ENCODE measurements at places on chromosomes 2 and 18.

DNA sequence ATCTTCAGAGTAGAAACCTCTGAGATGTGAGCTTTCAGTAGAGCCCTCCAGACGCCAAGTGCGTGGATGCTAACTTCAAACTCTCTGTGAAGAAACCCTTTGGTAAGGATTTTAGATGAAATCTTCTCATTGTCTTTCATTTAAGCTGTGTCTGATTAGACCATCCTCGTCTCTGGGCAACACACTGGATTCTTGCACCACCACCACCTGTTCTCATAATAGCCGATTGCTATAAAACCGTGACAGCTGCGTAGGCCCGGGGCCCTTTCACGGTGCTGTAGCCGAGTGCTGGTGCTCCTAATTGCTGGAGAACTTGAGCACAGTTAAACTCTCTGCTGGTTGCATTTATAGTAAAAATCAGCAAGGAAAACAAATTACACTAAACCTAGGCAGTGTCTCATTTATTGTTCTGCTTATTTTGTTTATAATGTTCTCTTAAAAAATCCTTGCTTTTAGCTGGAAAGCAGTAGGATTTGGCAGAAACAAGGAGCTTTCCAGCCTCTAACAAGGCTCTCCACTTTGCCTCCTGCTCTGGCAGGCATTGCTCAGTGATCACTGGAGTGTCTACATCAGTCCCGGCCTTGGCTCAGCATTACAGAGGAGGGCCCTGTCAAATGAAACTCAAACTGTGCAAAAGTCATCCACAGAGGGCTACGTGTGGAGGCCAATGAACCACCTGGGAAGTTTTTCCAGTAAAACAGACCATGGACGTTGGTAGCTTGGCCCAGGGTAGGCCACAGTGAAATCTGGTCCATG lies 40.9 kb upstream of the MBP start:
- DNase-seq: peak; percentile 90
- no peaks in the 10 kb centered on the region for H3K27me3 ChIP-seq
- H3K27ac ChIP-seq: peak overlapping the region; percentile 59
- H3K4me1 ChIP-seq: peaks cover 15% of the 10 kb centered on the region

DNA sequence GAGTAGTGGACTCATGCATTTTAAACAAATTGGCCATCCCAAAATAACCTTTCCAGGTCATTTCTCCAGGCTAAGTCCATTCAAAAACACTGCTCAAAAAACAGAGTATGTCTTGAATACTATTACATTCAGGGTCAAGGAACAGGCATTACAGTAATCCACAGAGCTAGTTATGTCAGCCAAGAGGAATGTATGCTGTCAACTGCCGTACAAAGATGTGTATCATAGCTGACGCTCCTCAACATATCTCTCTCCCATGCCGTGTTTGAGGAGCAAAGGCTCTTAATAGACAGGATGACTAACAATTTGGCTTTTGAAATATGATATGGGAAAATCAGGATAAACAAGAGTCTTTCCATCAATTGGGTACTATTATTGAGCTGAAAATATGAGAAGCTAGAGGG lies 68.8 kb upstream of the KCTD1 start:
- no peaks in the 10 kb centered on the region for H3K27me3 ChIP-seq
- no peak overlapping the region for H3K27ac ChIP-seq
- H3K36me3 ChIP-seq: no peaks in the 10 kb centered on the region
- no peak overlapping the region for H3K4me3 ChIP-seq

- H3K4me3 ChIP-seq: no peak overlapping the region
- no peak overlapping the region for H3K27ac ChIP-seq
- H3K36me3 ChIP-seq: no peaks in the 10 kb centered on the region
- no peaks in the 10 kb centered on the region for H3K4me1 ChIP-seq
These were observed 102.4 kb upstream of the DCC start for GRCh38 chr18:52237551-52237950.

GRCh38 chr2:11768946-11769345 lies 22.5 kb downstream of the LPIN1 start:
- H3K4me1 ChIP-seq: no peaks in the 10 kb centered on the region
- no peak overlapping the region for H3K4me3 ChIP-seq
- no peaks in the 10 kb centered on the region for H3K27me3 ChIP-seq

GRCh38 chr2:100563407-100564247 lies 834 bp downstream of the PDCL3 start:
- DNase-seq: peak; percentile 10
- H3K36me3 ChIP-seq: no peaks in the 10 kb centered on the region
- peak overlapping the region; percentile 96 for H3K27ac ChIP-seq
- peak overlapping the region; percentile 43 for H3K4me3 ChIP-seq
- peaks cover 21% of the 10 kb centered on the region for H3K4me1 ChIP-seq

GRCh38 chr2:192657362-192657761 lies 462.6 kb upstream of the TMEFF2 start:
- no peaks in the 10 kb centered on the region for H3K4me1 ChIP-seq
- no peak for DNase-seq
- H3K4me3 ChIP-seq: no peak overlapping the region
- no peak overlapping the region for H3K27ac ChIP-seq

GRCh38 chr2:102004581-102004980 lies 12.8 kb downstream of the IL1R2 start:
- no peaks in the 10 kb centered on the region for H3K36me3 ChIP-seq
- peaks cover 18% of the 10 kb centered on the region for H3K4me1 ChIP-seq

GRCh38 chr2:107589079-107589491 lies 237.6 kb upstream of the RGPD4 start:
- DNase-seq: no peak
- no peak overlapping the region for H3K27ac ChIP-seq
- no peaks in the 10 kb centered on the region for H3K4me1 ChIP-seq
- no peak overlapping the region for H3K4me3 ChIP-seq
- H3K36me3 ChIP-seq: no peaks in the 10 kb centered on the region
- no peaks in the 10 kb centered on the region for H3K27me3 ChIP-seq

GRCh38 chr2:222399038-222399783 lies 25.1 kb upstream of the SGPP2 start:
- DNase-seq: no peak
- no peak overlapping the region for H3K27ac ChIP-seq
- no peaks in the 10 kb centered on the region for H3K36me3 ChIP-seq
- H3K4me3 ChIP-seq: no peak overlapping the region

DNA sequence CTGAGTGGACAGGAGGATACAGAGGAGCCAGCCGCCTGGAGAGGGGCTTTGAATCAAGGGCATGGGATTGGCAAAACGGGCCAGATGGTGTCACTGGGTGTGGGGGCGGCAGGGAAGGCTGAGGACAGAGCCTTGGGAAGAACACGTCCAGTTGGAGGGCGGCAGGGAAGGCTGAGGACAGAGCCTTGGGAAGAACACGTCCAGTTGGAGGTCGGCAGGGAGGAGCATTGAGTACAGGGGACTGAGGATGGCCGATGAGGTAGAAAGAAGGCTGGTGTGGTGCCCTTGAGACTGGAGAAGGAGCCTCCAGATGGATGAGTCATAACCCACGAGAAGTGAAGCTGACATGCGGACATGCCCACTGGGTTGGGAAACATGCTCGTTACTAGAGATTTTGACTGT lies 4.5 kb downstream of the HES6 start:
- no peaks in the 10 kb centered on the region for H3K36me3 ChIP-seq
- DNase-seq: no peak
- no peaks in the 10 kb centered on the region for H3K27me3 ChIP-seq
- H3K4me3 ChIP-seq: no peak overlapping the region
- H3K27ac ChIP-seq: no peak overlapping the region

DNA sequence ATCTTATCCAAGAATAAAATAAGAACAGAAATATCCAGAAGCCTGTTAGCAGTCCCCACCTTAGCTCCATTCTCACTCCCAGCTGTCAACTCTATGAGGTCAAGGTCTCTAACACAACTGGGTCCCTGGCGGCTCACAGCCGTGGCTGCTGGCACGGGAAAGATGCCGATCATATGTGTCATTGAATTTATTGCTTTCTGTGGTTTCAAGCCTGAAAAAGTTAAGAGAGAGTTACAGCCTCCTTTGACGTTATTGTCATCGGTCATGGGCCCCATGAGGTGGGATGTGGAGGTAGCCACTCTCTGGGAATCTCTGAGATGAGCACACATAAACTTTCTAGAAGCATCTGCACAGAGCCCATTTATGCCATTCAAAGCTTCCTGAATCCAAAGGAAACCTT lies 28.7 kb upstream of the CABLES1 start:
- H3K27me3 ChIP-seq: no peaks in the 10 kb centered on the region
- H3K4me3 ChIP-seq: no peak overlapping the region
- DNase-seq: no peak
- no peaks in the 10 kb centered on the region for H3K4me1 ChIP-seq

GRCh38 chr2:71891155-71891554 lies 256.5 kb downstream of the CYP26B1 start:
- no peak for DNase-seq
- H3K27me3 ChIP-seq: no peaks in the 10 kb centered on the region
- H3K4me1 ChIP-seq: no peaks in the 10 kb centered on the region
- no peak overlapping the region for H3K27ac ChIP-seq
- H3K4me3 ChIP-seq: no peak overlapping the region
- no peaks in the 10 kb centered on the region for H3K36me3 ChIP-seq

GRCh38 chr2:27915191-27915590 lies 24.7 kb downstream of the BABAM2 start:
- H3K27ac ChIP-seq: peak overlapping the region; percentile 34
- no peaks in the 10 kb centered on the region for H3K27me3 ChIP-seq
- no peak overlapping the region for H3K4me3 ChIP-seq
- no peaks in the 10 kb centered on the region for H3K36me3 ChIP-seq
- H3K4me1 ChIP-seq: peaks cover 31% of the 10 kb centered on the region
- DNase-seq: no peak

DNA sequence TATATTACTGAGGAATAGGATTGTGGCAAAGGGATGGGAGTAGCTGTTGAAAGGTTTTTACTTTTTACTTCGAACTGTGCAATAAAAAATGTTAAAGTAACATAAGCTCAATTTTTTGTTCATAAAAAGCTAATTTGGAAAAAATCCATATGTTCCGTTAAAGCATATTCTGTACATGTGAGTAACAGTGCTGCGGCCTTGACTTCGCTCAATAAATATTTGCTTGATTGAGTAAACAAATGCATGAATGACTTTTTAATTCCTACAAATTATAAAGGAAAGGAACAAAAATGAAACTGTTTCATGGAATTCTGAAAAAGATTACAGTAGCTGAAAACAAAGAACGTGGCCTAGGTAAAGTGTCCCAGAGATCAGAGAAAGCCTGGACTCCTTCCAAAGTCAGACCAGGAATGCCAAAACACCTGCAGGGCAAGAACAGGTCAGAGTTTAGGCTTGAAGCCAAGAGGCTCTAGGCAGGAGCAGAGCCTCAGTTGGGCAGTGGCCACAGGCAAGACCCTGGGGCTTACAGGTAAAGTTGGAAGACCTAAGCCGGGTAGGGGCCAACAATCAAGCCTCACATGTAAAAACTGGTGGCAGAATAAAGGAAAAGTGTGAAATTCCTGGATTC lies 44.3 kb upstream of the FIGN start:
- H3K36me3 ChIP-seq: no peaks in the 10 kb centered on the region
- H3K4me1 ChIP-seq: peaks cover 11% of the 10 kb centered on the region
- H3K4me3 ChIP-seq: no peak overlapping the region
- no peaks in the 10 kb centered on the region for H3K27me3 ChIP-seq
- no peak overlapping the region for H3K27ac ChIP-seq

DNA sequence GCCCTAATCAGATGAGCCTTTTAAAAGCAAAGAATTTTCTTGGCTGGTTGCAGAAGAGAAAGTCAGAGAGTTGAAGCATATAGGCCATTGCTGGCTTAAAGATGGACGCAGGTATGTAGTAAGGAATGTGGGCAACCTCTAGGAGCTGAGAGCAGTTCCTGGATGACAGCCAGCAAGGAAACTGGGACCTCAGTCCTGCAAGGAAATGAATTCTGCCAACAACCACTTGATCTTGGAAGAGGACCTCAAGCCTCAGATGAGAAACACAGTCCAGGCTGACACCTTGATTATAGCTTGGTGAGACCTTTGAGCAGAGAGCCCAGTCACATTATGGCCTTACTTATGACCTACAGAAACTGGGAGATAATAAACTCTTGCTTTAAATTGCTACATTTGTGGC lies 15.7 kb downstream of the PHOSPHO2 start:
- H3K27me3 ChIP-seq: no peaks in the 10 kb centered on the region
- H3K36me3 ChIP-seq: no peaks in the 10 kb centered on the region
- no peak overlapping the region for H3K27ac ChIP-seq
- DNase-seq: peak; percentile 62
- H3K4me3 ChIP-seq: no peak overlapping the region

- no peaks in the 10 kb centered on the region for H3K36me3 ChIP-seq
- H3K4me3 ChIP-seq: no peak overlapping the region
- no peak overlapping the region for H3K27ac ChIP-seq
These were observed 73.2 kb downstream of the TGFA start for GRCh38 chr2:70480468-70480867.

DNA sequence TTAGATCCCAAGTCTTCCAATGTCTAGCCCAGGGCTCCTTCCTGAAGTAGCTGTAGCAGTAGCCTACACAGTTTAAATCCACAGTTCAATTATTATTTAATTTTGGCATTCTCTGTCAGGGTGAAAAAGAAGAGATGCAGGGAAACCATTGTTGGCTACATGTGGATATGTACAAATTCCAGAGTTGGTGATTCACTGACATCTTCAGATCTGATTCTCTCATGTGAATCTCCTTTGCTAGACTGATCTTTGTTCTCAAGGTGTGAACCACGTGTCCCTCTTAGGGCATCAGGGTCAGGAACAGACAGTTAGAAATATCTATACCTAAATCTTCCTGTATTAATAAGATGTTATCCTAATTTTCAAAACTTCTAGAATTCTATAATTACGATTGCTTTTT lies 36.7 kb downstream of the ADCYAP1 start:
- H3K27ac ChIP-seq: no peak overlapping the region
- no peak for DNase-seq
- H3K4me1 ChIP-seq: no peaks in the 10 kb centered on the region

- no peak overlapping the region for H3K27ac ChIP-seq
- no peaks in the 10 kb centered on the region for H3K27me3 ChIP-seq
- no peak overlapping the region for H3K4me3 ChIP-seq
- no peaks in the 10 kb centered on the region for H3K36me3 ChIP-seq
- H3K4me1 ChIP-seq: no peaks in the 10 kb centered on the region
These were observed 138.6 kb downstream of the GLI2 start for GRCh38 chr2:120873958-120874887.

- H3K4me1 ChIP-seq: peaks cover 13% of the 10 kb centered on the region
- no peaks in the 10 kb centered on the region for H3K27me3 ChIP-seq
- no peak overlapping the region for H3K27ac ChIP-seq
These were observed 75.0 kb downstream of the EMILIN2 start for GRCh38 chr18:2921778-2922177.

Measured in thyroid gland (tissue), 4 donors.